ENCODE measurements at places on chromosomes 1 and 21.

- DNase-seq: peak; percentile 53
Measured at GRCh38 chr1:207997486-207998268, 86.8 kb upstream of the CD34 start.

DNA sequence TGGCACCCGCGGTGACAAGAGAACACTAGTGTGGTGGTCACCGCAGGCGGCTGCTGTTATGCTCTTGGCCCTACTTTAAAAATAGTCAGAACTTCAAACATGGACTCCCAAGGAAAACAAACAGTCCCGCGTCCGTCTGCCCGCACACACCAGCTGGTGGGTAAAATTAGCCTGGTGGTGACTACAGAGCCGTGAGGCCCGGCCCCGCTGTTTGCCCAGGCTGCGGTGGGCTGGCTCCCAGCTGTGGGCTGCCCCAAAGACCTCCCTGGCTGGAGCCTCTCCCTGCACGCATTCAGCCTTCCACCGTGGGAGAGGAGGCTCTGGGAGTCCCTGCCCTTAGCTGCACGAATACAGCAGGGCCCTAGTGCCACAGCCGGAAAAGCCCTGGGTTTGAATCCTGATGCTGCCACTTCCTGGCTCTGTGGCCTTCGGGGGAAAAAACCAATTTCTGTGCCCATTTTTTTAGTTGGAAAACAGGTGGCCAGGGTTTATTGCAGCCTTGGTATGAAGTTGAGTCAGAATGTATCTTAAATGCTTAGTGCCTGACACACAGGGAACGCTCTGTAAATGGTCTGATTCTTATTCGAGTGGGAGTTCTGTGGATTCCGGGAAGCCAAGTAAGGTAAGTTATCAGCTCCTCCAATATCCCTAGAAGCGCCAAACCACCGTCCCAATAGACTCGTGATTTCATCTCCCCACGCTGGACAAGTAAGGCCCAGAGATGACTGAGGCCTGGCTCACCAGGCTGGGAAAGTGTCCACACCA lies 58.2 kb downstream of the ALPL start:
- no peak for DNase-seq

DNA sequence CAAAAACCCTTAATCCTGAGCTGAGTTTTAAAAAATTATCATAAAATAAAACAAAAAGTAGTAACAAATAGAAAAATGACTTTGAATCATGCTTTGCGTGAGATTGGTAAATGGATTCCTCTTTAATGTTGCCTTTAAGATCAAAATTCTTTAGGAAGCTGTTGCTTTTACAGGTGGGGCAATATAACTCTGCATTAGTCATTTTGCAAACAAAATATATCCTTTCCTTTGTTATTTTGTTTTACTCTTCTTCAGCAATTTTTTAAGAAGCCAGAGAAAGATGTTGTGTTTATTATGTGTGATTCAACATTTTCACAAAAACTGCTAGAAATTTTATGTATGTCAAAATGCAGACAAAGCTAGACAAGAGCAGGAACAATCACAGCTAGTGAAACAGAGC lies 50.0 kb downstream of the MARK1 start:
- no peak for DNase-seq

DNA sequence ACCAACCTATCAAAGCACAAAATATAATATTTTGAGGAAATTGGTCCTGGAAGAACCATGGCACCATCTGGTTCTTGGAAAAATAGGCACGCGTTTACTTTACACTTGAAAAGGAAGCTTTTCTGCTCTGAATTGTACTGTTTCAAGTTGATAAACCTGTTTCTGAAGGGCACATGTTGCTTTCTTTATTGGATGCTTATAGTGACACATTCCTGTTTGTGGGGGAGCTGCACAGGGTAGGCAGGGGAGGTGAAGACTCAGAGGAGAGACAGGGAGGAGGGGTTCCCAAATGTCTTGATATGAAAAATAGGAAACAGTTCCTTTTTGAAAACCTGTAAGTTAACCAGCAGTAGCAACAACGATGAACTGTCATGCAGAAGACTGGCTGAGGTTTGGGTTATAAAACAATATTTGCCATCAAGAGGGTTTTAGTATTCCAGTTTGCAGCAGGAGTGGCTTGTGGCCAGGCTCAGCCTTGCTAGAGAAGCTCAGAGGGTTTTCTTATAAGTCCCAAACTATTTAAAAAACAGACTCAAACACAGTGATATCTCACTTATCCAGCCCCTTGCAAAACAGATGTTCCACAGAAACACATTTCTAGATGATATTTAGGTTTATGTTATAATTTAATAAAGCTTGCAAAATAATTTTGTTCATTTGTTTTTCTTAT lies 127.0 kb upstream of the MROH9 start:
- DNase-seq: no peak

DNA sequence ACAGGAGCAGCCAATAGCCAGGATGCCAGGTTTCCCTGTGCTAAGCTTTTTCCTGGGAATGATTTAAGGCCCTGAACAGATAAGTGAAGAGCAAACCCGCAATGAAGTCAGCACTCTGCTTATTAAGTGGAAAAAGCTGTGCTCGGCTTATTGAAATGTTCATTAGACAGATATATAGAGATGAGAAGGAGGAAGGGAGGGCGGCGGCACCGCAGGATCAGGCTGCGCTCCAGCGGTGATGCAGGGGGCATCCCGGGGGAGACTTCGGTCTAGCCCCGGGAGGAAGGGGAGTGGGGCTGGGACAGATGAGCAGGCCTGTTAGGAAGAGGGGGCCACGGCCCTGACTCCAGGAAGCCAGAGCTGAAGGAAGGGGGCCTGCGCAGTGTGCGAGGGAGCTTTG lies 115.0 kb downstream of the TMEM53 start:
- DNase-seq: no peak

DNA sequence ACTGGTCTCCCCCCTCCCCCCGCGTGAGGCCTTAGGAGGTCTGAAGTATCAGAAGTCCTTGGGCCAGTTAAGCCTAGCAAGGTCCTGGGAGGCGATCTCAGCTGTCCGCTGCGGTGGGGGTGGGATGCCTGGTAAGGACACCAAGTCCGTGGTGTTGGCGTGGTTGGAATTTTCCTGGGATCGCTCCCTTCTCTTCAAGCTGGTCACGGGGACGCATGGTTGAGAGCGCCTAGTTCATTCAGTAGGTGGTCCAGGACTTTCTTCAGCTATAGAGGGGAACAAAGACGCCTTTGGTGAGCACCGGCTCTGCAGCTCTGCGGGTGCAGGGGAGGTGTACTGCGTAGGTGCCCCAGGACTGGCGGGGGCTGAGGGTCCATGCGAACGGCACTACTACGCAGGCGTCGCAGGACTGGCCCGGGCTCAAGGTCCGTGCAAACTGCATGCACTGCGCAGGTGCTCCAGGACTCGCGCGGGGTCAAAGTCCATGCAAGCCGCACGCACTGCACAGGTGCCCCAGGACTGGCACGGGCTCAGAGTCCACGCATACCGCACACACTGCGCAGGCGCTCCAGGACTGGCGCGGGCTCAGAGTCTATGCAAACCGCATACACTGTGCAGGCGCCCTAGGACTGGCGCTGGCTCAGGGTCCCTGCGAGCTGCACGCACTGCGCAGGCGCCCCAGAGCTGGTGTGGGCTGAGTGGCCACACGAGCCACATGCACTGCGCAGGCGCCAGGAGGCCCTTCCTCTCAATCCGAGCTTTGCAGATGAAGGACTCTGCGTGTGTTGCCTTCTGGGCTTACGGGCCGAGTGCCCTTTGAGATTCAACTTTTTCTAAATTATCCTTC lies 36.6 kb upstream of the HMGN1 start:
- DNase-seq: no peak

GRCh38 chr21:42612390-42612789 lies 41.0 kb upstream of the PDE9A start:
- no peak for DNase-seq

- peak; percentile 41 for DNase-seq
Measured at GRCh38 chr1:29849038-29849750, 612.9 kb downstream of the PTPRU start.

DNA sequence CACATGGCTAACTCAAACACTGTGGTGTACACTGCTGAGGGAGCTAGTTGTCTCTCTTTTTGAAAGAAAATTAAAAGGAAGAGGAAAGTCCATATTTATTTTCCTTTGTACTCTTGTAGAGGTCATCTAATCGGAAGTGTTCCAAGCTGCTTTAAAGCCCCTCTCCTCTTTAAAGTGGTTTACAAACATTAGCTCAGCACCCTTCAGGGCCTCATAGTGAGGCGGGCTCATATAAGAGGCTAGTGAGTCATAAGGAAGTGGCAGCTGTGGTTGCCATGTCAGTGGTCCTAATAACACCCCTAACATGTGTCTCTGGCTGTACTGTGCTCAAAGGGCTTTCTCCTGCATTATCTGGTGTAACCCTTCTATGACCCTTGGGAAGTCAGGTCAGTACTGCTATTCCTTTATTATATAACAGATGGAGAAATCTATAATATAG lies 104.4 kb upstream of the SERBP1 start:
- DNase-seq: peak; percentile 85

DNA sequence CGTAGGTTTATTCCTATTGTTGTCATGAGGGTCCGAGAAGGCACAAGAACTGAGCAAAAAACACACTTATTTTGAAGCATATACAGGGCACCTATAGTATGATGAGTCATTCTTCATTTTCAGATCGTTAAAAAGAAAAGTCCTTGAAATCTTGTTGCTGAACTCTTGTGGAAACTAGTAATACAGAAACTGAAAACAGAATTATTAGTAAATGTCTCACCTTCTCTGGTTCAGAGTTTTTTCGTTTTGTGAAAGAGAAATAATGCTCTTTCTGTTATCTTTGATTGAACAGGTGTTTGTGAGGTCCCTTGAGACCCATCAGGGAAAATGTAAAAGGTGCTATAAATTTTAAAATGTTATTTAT lies 102.0 kb upstream of the COA6 start:
- DNase-seq: no peak

- DNase-seq: peak; percentile 84
Measured at GRCh38 chr1:32919811-32920733, 18.9 kb upstream of the TMEM54 start.

GRCh38 chr21:32921632-32922230 lies 104.0 kb upstream of the OLIG2 start:
- DNase-seq: no peak

- no peak for DNase-seq
Measured at GRCh38 chr1:193479187-193479586, 292.8 kb upstream of the B3GALT2 start.

GRCh38 chr1:231021540-231022031 lies 18.5 kb downstream of the FAM89A start:
- DNase-seq: peak; percentile 24

- DNase-seq: no peak
Measured at GRCh38 chr21:20968391-20968790, 29.8 kb upstream of the NCAM2 start.

DNA sequence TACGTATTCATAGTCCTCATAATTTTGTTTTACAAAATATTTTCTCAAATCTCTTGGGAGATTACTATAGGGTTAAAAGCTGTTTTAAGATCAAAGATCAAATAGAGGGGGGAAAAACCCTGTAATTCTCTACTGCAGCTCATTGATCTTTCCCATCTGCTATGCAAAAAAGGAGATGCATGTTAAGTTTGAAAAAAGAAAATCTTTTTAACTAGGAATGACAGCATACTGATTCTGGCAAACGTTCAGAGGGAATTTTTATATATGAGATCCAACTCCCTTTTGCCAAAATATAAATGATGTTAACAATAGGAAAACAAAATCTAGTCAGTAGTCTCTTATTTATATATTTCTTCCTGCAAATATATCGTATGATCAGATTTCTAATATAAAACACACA lies 69.1 kb downstream of the SMYD3 start:
- no peak for DNase-seq

DNA sequence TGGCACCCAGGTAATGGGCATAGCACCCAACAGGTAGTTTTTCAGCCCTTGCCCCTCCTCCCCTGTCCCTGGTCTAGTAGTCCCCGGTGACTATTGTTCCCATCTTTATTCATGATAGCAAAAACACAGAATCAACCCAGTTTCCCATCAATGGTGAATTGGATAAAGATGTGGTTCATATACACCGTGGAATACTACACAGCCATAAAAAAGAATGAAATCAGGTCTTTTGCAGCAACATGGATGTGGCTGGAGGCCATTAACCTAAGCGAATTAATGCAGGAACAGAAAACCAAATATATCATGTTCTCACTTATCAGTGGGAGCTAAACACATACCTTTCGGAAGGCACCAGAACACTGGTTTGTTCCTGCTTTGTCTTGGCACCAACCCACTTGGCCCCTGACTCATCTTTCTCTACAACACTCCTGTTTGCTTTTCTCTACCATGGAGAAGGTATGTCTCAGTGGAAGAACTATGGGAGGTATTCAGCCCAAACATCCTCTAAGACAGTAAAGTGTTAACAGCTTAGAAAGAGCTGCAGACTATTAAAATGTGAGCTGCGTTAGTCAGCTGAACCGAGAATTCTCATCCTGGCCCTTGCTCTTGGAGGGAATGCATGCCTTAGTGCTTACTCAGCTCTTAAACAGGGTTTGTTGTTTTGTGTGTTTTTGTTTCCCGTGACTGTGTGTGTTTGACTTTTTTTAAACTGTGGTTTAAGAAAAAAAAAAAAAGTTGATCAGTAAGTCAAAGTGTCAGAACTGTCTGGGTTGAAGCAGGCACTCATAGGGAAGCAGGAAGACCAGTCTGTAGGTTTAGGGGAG lies 203.0 kb downstream of the TOMM20 start:
- DNase-seq: peak; percentile 99

DNA sequence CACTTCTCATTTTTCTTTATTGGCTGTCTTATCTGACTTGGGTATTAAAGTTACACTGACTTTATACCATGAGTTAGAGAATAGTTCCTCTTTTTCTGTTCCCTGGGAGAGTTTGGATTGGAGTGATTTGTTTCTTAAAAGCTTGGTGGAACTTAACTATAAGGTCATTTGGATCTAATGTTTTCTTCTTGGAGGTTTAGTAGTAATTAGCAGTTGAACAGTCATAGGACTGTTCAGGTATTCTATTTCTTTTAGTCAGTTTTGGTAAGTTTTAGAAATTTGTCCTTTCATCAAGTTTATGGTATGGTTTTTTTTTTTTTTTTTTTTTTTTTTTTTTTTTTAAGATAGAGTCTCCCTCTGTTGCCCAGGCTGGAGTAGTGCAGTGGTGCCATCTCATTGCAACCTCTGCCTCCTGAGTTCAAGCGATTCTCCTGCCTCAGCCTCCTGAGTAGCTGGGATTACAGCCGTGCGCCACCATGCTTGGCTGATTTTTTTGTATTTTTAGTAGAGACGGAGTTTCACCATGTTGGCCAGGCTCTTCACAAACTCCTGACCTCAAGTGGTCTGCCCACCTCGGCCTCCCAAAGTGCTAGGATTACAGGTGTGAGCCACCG lies 6.3 kb downstream of the TTC3 start:
- peak; percentile 35 for DNase-seq

- DNase-seq: no peak
Measured at GRCh38 chr1:108598340-108598739, 38.4 kb downstream of the EEIG2 start.
